ENCODE measurements at places on chromosomes 6 and 20.

GRCh38 chr6:53320964-53321363, 27.8 kb downstream of the ELOVL5 start:
- no peak for DNase-seq

DNA sequence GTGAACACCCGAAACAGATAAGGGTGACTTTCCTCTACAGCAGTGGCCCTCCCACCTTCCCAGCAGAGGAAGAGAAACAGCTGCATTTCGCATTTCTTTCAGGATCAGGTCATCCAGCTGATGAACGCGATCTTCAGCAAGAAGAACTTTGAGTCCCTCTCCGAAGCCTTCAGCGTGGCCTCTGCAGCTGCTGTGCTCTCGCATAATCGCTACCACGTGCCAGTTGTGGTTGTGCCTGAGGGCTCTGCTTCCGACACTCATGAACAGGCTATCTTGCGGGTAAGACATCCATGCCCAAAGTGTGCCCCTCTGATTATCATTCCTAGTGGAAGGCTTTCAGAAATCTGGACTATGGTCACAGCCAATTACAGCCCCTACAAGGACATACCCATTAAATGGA, 27.8 kb upstream of the MROH8 start:
- DNase-seq = no peak

GRCh38 chr20:11852811-11853210, 64.9 kb upstream of the BTBD3 start:
- no peak for DNase-seq

GRCh38 chr6:76940191-76940590, 523.1 kb downstream of the HTR1B start:
- DNase-seq = no peak

DNA sequence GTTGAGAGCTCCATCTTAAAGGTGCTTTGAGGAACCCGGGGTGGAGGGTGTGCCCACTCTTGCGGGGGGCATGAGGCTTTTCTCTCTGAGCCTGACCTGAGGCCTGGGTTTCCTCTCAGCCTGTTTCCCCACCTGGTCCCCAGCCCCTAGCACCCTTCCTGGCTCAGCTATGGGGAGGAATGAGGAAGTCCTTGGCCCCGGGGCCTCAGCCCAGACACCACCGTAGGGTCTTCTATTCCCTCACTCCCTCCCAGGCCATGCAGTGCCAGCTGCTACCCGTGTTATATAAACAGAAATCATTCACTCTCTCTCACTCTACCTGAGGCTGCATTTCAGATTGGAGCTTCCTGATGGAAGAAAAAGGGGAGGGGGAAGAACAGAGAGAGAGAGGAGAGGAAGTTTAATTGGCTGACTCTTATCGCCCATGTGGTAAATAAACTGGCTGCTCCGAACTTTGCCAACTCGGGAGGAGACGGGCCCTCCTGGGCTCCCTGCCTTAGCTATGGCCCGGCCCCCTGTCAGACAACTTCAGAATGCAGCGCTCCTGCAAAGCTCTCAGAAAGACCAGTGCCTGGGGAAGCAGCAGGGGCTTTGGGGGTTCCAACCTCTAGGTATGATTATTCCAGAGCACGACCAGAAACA, 2.8 kb downstream of the CDH22 start:
- DNase-seq = no peak

GRCh38 chr20:7770578-7770977, 169.7 kb downstream of the HAO1 start:
- no peak for DNase-seq

- DNase-seq = no peak
Measured at GRCh38 chr6:20312606-20313005, 89.1 kb upstream of the E2F3 start.

- DNase-seq = no peak
Measured at GRCh38 chr6:39521958-39522357, 199.5 kb upstream of the KCNK16 start.

GRCh38 chr20:4533368-4534133, 188.2 kb upstream of the PRND start:
- DNase-seq = no peak

- no peak for DNase-seq
Measured at GRCh38 chr20:34283844-34284243, 19.3 kb downstream of the AHCY start.

DNA sequence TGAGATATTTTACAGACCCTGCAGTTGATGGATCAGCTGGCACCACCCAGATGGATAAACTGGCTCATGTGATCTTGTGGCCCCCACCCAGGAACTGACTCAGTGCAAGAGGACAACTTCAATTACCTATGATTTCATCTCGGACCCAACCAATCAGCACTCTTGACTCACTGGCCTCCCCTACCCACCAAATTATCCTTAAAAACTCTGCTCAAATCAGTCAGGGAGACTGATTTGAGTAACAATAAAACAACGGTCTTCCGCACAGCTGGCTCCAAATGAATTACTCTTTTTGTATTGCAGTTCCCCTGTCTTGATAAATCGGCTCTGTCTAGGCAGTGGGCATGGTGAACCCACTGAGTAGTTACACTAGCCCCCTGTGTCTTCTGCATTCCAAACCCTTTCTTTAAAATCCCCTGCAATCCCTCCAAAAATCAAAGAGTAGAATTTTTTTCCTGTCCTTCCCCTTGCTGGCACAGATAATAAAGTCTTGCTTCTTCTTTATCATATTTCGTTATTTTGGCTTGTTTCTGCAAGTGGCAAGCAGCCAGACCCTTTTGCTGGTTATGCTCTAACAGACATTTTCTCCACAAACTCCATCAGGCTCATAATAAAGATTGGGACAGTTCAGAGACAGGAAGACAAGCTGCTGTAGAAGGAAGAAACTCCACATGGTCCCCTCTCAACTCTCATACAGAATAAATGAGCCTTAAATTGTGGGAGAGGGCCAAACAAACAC, 48.3 kb downstream of the OR2B6 start:
- no peak for DNase-seq

DNA sequence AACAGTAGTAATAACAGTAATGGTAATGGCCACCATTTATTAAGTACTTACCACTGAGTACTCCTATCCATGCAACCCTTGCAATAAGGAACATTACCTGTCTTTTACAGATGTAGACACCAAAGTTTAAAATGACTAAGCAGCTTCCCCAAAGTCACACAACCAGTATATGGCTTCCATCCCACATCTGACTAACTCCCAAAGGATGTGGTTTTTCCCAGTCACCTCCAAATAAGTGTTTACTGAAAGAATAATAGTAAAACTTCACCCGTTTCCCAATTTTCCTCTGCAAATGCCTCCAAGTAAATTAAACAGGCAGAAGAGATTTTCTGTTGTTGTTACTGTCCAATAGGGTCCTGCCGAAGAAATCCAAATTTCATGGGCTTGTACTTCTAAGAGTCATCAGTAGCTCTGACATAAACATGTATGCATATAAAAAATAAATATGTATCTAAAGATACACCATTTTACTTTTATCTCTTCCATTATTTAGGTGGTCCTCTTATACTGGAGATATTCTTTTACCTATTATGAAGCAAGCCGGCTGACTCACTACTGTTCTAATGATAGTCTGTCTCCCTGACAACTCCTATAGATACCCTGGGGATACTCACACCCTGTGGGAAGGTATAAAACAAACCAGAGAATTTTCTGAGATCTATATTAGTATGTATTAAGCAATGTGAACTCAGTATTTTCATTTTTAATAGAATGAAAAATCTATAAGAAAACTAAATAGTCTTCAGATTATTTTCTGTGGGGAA, 77.9 kb upstream of the ID4 start:
- no peak for DNase-seq

GRCh38 chr20:12077875-12078274, 160.2 kb downstream of the BTBD3 start:
- no peak for DNase-seq

GRCh38 chr6:120869397-120869796, 464.9 kb downstream of the TBC1D32 start:
- no peak for DNase-seq

Measured in T-cell (primary cell).